ENCODE measurements at places on chromosomes 13 and 19. TPM values are rescaled to one million over a fixed set of nuclear protein-coding genes. Genes with fewer than 3 reads are reported as not detected.

The CATSPERD gene
- total RNA-seq = not detected

The ADGRE1 gene
- total RNA-seq = not detected

The SLC25A41 gene
- total RNA-seq = 0.27 TPM

The RDH8 gene
- not detected for total RNA-seq

The IL4I1 gene
- total RNA-seq = 0.60 TPM

The ZNF793 gene
- total RNA-seq = 5.1 TPM

The PTH2 gene
- not detected for total RNA-seq

The KIRREL2 gene
- total RNA-seq = 1.4 TPM

The KCNJ14 gene
- total RNA-seq = 0.12 TPM

The SIGLEC14 gene
- 0.13 TPM for total RNA-seq

The GAMT gene
- 121 TPM for total RNA-seq

The SRRM5 gene
- not detected for total RNA-seq
